ENCODE measurements at places on chromosomes 1 and 21. TPM values are rescaled to one million over a fixed set of nuclear protein-coding genes. Genes with fewer than 3 reads are reported as not detected.
A peak's percentile ranks its signal among the peaks of the same experiment; 100 is the strongest.

DNA sequence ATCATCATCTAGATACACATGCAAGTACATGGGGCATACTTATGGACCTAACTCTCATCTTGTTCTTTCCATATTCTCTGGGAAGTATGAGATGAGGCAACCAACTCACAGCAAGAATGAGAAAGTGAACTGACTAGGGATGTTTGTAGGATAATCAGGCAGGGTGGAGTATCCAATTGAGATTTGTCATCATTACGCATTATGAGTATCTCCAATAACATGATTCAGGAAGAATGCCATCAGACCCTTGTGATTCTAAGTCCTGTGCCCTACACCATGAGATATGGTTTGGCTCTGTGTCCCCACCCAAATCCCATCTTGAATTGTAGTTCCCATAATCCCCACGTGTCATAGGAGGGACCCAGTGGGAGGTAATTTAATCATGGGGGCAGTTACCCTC lies 154.0 kb downstream of the SLC30A10 start:
- DNase-seq: no peak

HPDL gene
- not detected for total RNA-seq

GRCh38 chr1:236228411-236228810 lies 53.3 kb downstream of the ERO1B start:
- no peak for DNase-seq

C8A gene
- total RNA-seq: not detected

DNA sequence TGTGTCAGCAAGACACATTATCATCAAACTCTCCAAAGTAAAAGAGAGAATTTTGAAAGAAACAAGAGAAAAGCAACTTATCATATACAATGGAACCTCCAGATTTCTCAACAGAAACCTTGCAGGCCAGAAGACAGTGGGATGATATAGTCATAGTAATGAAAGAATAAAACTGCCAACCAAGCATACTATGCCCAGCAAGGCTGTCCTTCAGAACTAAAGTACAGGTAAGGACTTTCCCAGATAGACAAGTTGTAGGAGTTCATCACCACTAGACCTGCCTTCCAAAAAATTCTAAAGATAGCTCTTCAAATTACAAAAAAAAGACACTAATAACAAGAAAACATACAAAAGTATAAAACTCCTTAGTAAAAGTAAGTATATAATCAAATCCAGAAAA lies 33.2 kb upstream of the FOXD3 start:
- DNase-seq: no peak

- no peak for DNase-seq
Measured at GRCh38 chr1:27562534-27563340, 41.2 kb downstream of the AHDC1 start.

HMCN1 gene
- total RNA-seq: 7.3 TPM

BCAS2 gene
- 36.1 TPM for total RNA-seq

CC2D1B gene
- total RNA-seq: 19.5 TPM

- peak; percentile 81 for DNase-seq
Measured at GRCh38 chr1:225881081-225881958, 860 bp downstream of the TMEM63A start.

SLC9C2 gene
- 0.13 TPM for total RNA-seq

All from cardiac septum (tissue), 1 donor.